ENCODE measurements at places on chromosomes 7 and 10.
A peak's percentile ranks its signal among the peaks of the same experiment; 100 is the strongest.

DNA sequence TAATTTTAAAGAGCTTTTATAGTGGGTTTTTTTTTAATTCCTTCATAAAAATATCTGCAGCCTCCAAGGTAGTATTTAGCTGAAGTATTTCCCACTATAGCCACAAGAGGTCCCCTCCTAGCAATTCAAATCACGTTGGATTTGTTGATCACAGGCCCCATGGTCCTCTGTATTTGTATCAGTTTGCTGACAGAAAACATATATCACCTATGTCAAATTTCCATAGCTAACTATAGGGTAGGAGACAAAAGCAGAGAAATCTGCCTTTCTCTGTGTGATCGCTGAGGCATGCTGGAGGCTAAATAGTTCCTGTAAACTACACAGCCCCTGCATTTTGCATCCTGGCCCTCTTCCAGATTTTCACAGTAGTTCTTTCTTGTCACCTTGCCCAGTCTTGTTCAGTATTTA lies 1.7 kb upstream of the CTNNA3 start:
- peak; percentile 8 for DNase-seq

DNA sequence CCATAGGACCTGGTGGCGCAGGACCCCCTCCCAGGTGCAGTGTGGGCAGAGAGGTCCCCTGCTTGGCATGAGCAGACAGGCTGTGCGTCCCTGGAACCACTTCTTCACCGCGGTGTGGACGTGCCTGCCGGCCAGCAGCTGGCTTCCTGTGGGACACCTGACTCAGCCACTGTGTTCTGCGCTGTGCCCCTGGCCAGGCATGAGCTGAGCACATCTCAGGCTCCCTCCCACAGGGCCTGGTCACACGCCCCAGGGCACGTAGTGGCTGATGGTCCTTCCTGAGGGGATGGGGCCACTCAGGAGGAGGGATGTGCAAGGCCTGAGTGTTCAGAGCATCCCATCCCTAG lies 3.5 kb upstream of the DEPP1 start:
- DNase-seq = no peak

GRCh38 chr7:28954946-28955345 lies 3.2 kb downstream of the TRIL start:
- DNase-seq = no peak

DNA sequence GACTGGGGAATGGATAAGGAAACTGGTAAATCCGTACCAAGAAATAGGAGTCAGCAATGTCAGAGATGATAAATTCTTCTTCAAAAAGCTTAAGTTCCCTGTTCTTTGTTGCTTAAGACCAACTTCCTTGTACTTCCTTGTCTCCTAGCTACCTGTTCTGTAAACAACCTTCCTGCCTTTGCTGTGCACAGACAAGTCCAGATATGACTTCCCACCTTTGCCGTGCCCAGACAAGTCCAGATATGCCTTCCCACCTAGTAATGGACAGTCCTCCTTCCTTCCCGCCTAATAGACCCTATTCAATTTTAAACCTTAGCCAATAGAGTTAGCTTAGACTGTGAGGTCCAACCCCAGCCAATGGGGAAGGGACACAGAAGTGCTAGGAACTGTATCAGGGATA lies 2.5 kb upstream of the ZNF33A start:
- DNase-seq = no peak

DNA sequence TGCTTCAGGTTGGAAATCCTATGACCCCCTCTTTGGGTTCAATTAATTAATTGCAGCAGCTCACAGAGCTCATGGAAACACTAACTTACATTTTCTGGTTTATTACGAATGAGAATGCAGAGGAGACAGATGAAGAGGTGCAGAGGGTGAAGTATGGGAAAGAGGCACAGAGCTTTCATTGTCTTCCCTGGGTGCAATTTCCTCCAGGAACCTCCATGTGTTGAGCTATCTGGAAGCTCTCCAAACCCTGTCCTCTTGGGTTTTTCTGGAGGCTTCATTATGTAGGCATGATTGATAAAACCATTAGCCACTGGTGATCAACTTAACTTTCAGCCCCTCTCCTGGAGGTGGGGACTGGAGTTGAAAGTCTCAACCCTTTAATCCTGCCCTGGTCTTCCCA lies 133.0 kb upstream of the AUTS2 start:
- DNase-seq = no peak

DNA sequence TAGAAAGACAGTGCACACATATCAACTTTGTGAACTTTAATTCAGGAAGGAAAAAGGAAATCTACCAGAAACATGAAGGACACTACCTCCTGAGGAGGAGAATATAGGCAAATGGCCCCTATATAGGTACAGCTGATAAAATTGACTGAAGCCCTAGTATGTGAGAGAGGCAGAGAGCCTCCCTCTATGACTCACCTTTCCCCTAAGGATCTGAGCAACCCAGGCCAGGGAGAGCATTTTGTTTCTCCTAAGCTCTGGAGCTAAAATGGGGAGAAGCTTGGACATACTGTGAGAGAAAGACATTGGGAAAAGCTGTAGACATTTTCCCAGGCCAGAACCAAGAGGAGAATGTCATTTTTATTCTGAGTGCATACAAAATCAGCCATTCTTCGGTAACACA lies 303.5 kb downstream of the AHR start:
- DNase-seq = no peak

- DNase-seq = no peak
Measured at GRCh38 chr7:157731126-157731525, 394.3 kb downstream of the DNAJB6 start.

DNA sequence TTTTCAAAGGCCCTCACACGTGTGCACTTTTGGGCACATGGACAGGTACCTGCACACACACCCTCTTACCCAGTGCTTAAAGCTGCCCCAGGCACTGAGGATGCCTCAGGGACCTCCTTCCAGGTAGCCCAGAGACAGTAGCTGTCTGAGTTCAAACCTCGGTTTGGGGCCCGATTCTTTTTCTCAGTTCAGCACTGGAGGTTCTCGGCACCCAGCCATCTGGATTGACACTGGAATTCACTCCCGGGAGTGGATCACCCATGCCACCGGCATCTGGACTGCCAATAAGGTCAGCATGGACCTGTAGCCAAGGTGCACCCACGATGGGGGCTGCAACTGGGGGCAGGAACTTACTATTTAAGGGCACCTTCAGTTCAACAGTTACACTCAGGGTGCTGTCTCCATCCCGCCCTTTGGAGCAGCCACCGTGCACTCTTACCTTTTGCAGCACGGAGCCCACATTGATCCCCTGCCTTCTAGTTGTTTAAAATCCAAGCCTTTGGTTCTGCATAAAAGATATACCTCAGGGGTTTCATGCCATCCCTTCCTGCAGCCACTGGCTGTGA lies 17.7 kb downstream of the CPA5 start:
- DNase-seq = no peak

GRCh38 chr10:133140417-133141143 lies 19.4 kb upstream of the KNDC1 start:
- no peak for DNase-seq

DNA sequence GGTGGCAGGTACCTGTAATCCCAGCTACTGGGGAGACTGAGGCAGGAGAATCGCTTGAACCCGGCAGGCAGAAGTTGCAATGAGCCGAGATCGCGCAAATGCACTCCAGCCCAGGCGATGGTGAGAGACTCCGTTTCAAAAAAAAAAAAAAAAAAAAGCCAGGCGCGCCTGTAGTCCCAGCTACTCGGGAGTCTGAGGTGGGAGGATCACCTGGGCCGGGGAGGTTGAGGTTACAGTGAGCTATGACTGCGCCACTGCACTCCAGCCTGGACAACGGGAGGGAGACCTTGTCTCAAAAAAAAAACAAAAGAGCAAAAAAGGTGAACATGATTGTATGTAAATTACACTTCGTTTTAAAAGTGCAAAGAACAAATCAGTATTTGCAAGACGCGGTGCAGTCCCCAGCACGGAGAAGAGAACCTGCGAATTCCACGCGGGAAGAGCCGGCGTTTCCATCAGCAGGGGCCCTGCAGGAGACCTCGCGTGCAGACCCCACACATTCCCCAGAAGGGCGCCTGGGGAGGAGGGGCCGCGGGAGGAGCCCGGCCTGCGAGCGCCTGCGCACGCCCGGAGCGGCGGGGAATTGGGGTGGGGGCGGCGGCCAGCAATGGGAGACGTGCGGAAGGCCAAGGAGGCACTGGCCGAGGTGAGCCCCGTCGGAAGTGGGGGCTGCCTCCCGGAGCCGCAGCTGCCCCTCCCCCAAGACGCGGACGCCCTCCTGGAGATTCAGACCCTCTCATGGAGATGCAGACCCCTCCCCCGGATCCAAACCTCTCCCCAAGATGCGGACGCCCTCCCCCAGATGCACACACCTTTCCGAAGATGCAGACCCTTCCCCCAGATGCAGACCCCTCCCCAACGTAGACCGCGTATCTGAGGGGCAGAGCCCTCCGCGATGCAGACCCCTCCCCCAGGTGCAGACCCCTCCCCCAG lies 16.7 kb upstream of the SUN1 start:
- no peak for DNase-seq

- DNase-seq = no peak
Measured at GRCh38 chr10:43653746-43654145, 5.1 kb upstream of the ZNF32 start.

DNA sequence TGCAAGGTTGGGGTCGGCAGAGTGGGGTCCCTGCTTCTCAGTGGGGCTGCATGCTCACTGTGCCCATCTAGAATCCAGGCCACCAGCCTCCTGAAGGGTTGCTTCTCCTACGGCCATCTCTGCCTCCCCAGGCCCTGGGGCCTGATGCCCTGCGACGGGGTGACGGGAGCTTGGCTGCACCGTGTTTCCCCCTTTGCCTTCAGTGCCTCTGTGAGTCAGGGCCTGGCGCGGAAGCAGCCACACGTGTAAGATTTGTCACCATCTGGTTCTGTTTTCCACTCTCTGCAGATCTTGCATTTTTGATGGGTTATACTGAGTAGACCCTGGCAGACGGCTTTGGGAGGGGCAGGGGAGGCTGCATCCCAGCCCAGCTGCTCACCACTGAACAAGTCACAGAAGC lies 7.2 kb downstream of the ADAMTS14 start:
- no peak for DNase-seq

- no peak for DNase-seq
Measured at GRCh38 chr10:114626841-114627240, 31.2 kb downstream of the ABLIM1 start.

DNA sequence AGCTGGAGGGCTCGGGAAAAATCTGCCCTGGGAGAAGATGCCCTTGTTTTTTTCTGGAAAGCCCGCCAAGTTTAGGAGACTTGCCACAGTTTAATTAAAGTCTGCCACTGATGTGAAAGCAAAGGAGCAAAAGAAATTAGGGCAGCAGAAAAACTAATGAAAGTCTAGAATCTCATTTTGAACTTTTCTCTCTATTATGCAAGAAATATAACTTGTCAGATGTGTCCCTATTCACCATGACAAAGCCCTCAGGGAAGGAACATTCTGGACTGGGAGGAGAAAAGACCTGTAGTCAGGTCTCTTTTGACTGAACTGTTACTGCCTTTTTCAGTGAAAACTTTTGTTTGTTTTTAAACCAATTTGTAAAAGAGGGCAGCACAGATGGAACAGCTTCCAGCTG lies 715.5 kb downstream of the SORCS3 start:
- no peak for DNase-seq

DNA sequence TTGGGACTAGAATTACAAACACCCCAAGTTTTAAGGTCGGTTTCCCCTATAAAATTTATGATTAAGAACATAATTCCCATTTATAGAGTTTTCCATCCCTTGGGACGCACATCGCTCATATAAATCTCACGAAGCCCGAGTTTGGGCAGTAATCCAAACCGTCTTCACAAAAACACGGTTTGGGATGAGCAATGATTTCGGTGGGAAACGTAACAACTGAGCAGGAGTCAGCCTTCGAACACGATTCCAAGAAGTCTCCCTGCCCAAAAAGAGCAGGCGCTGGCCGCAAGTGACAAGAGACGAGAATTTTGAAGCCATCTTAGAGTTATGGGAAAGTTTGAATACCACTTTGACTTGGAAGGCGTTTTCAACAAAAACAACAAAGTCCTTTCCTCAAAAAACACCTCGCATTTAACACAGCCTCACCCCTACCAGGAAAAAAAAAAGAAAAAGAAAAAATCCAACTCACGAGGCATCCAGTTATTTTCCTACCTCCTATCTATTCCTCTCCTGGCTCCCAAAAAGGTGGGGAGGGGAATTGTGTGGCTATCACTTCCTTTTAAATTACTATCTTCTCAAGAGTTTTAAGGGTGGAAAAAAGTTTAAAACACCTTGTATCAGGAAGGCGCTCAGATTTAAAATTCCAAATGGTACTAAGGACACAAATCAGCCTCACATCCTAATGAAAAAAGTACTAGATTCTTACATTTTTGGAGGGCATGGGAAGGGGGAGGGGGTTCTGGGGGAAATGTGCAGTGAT lies 1.6 kb downstream of the SEPHS1 start:
- DNase-seq = no peak
